ENCODE measurements at places on chromosomes 7 and 10.

- DNase-seq, result no peak
Observed at GRCh38 chr7:81416659-81417058, 353.2 kb downstream of the HGF start.

DNA sequence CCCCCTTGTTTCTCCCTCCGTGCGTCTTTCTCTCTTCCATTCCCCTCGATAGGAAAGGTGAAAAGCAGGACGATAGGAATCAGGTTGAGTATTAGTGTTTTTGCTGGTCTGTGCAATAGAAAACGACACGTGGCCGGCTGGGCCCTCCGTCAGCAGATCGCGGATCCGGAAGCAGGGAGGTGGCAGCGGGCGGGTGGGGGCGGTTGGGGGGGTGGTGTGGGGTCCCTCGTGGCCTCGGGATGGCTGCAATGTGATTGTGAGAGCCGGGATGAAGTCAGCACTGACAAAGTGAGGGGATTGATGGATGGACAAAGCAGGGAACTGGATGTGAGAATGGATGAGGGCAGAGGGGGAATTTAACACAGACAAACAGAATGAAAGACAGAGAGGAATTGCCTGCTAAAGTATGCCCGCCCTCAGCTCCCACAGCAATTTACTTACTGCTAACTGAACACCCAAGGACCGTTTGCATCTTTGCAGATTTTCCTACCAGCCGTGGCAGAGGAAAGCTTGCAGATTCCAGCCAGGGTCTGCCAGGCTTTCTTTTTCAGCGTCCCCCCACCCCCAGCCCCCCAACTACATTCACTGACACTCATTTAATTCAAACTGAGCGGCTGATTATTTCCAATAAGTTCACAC, 280.9 kb downstream of the LRMDA start:
- no peak for DNase-seq

DNA sequence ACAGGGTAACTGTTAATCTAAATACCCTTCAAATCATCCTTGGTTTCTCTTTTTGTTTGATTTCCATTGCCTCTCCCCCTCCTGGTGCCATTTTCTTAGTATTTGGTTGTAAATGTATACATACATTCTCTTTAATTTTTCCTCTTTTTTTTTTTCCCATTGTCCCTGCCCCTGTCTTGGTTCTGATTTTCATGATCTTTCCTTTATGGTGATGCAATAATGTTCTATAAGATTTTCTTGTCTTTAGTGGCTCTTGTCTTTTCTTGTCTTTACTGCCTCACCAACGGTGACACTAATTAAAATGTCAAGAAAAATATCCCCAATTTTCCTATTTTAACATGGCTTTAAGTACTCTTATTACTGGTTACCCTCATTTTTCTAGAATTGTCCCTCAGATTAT, 135.9 kb upstream of the POT1 start:
- no peak for DNase-seq

DNA sequence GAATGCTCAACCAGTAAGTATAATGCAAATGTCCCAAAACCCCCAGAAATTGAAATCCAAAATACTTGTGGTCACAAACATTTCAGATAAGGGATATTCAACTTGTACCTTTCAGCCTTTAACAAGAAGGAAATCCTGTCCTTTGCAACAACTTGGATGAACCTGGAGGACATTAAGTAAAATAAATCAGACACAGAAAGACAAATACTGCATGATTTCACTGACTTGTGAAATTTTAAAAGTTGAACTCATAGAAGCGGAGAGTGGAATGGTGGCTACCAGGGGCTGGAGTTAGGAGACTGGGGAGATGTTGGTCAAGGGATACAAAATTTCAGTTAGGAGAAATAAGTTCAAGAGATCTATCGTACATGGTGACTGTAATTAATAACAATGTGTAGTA, 187.6 kb downstream of the DNAH11 start:
- no peak for DNase-seq

GRCh38 chr7:90777465-90777864, 181.3 kb downstream of the CDK14 start:
- no peak for DNase-seq

- no peak for DNase-seq
Observed at GRCh38 chr7:44220358-44221112, 19.8 kb downstream of the YKT6 start.

DNA sequence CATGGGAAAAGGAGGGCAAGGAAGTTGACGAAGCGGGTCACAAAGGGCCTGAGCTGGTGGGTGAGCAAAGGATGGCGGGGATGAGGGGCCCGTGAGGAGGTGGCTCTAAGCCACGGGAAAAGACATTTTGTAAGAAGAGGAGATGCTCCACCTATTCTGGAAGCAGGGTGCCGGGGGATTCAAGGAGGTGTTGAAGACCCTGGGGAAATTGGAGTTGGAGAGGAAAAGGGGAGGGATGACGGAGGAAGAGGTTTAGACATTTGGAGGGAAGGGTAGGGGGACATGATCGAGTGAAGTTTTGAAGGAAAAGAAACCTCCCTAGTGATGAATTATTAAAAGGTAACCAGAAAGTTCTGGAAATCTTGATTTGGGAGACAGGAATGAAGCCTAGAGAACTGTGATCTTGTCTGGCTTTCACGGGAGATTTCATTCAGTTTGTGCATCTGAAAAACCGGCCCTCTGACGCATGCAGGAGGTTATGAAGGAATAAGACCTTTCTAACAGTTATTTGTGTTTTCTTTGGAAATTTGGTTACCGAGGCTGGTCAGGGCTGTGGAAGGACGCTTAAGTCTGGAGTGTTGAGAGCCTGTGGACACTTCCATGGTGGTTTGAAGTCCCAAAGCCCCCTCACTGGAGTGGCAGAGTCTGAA, 1.4 kb downstream of the SMO start:
- DNase-seq, result no peak

DNA sequence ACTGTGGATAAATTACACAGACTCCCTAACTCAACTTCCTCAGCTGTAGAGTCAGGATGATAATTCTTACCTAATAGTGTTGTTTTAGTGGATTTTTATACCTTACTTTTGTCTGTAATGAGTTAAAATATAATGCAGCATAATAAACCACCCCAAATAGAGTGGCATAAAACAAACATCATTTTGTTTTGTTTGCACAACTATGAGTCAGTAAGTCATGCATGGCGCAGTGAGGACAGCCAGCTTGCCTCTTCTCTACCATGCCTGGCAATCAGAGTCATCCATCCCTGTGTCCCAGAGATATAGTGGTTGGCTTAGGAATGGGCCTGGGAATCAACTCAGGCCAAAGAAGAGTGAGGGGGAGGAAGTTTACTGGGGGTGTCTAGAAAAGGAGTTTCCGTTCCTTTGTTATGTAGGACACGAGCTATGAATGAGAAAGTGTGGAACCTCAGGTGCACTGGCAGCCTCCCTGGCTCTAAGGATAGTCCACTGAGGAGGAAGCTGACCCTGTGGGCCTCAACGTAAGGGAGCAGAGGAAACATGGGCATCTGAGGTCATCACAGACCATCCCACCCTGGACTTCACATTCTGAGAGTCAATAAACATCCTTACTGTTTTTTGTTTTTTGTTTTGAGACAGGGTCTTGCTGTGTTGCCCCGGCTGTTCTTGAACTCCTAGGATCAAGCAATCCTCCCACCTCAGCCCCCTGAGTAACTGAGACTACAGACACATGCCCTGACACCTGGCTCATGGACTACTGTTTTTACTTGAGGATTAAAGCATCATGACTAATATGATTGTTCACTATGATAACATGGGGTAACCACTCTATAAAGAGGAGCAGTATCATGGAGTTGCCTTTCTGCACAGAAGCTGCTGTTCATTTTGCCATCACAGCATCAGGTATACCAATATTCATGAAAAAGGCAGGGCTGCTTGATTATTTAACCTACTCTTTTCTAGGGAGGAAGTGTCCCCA, 21.0 kb upstream of the GRB10 start:
- no peak for DNase-seq

- no peak for DNase-seq
Observed at GRCh38 chr10:20256969-20257368, 440.7 kb downstream of the PLXDC2 start.

GRCh38 chr7:21778953-21779352, 166.7 kb downstream of the CDCA7L start:
- no peak for DNase-seq

- no peak for DNase-seq
Observed at GRCh38 chr7:111953611-111954010, 252.6 kb downstream of the DOCK4 start.

GRCh38 chr10:26481914-26482550, 43.9 kb downstream of the APBB1IP start:
- no peak for DNase-seq

DNA sequence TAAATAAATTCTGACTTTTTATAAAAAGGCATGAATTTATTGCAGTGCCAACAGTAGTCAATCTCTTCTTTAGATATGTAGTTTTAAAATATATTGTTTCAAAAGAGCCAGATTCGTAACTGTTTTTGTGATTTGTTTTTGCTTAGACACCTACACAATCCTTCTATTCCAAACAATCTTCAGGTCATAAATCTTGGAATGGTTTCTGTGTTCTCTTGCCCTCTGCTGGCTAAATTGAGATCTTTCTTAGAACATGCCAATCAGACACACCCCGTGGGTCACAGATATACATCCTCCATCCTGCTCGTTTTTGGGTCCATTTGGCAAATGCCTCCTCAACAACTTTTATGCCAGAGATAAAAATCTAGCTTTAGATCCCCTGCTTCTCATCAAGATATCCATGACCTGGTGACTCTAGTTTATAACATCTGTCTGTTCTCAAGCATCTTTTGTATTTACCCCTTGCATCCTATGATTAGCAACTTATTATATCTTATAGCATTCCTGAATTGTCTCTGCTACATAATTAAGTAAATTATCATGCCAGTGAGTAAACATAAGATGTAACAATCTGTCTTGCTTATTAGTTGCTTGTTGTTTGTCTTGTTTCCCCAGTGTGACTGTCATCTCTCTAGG, 35.3 kb upstream of the IFRD1 start:
- no peak for DNase-seq

DNA sequence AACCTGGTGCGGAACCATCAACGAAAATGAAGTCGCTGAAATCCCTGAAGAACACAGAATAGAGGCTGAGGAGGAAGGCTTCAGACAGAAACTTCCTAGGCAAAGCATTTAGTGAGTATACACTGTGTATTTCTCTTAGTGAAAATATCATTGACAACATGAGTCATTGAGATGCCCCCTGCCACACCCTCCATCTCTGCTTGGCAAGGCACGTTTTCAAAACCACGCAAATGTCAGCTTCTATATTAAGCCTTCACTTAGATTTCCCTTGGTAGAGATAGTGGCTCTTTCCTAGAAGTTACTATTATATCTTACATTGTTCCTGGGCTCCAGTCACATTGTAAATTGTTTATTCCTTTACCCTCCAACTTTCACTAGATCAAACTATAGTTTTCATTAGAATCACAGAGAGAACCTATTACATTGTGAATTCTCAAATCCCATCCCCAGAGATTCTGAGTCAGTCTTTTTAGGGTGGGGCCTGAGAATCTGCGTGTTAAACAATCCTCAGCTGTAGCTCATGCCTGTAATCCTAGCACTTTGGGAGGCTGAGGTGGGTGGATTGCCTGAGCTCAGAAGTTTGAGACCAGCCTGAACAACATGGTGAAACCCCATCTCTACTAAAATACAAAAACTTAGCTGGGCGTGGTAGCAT, 4.6 kb upstream of the SKAP2 start:
- DNase-seq, result no peak

DNA sequence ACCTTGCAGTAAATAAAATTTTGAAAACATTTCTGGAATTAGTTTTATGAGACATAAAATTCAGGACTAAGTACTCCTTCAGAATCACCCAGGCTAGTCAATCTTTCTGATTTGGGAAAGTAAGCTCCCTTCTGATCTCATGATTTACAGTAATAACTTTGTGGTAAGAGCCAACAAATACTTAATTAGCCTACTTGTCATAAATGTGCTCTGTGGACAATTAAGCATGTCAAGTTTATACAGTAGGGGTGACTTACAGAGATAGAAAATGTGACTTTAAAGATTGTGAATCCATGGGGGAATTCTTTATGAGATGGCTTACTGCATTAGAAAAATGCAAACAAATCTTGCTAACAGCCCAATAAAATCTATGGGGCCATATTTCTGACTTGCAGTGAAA, 616.9 kb upstream of the GHITM start:
- DNase-seq, result no peak

GRCh38 chr7:32257621-32258020, 187.4 kb upstream of the PDE1C start:
- no peak for DNase-seq

GRCh38 chr10:7534480-7534852, 123.6 kb upstream of the SFMBT2 start:
- no peak for DNase-seq

GRCh38 chr7:126958367-126958766, 294.4 kb downstream of the GRM8 start:
- DNase-seq, result no peak

DNA sequence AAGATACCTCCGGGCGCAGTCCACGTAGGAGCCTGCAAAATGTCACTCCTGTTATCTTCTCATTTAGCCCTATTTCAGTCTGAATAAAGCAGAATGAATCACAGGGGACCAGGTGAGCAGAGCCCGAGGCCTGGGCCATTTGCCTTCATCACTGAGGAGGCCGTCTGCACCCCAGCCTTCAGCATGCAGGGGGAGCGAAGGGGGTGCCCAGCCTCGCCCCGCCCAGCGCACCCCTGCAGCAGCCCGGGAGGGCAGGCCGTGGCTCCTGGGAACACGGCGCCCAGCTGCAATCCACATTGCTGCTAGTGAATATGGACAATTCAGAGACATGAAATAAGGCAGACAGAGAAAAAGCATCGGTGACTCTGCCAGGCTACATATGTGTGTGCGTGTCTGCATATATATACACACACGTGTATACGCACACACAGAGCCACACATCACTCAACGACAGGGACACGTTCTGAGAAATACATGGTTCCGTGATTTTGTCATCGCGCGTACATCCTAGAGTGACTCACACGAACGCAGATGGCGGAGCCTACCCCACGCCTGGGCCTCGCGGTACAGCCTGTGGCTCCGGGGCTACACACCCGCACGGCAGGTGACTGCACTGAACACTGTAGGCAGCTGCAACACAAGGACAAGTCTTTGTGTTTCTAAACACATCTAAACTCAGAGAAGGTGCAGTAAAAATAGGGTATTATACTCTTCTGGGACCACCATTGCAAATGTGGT, 15.2 kb upstream of the ELFN1 start:
- DNase-seq, result no peak

GRCh38 chr10:4663162-4663992, 162.6 kb upstream of the AKR1E2 start:
- DNase-seq, result no peak

DNA sequence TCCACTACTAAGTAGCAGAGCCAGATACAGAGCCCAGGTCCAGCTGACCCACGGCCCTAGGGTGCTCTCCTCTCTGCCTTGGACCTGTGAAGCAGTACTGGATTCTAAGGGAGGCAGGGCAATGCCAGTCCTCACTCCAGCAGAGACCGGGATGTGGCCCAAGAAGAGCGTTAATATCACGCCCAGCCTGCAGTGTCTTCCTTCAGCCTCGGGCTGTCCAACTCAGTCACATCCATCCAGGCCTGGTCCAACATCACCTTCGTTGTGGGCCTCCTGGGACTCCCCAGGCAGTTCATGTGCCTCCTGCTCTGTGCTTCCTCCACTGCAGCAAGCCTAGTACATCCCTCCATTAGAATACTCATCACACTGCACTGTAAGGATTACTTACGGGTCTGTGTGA, 114.5 kb downstream of the GRID1 start:
- DNase-seq, result no peak
